CD4-positive, alpha-beta T cell treated with Interferon gamma for 1 hour (primary cell): ENCODE measurements at places on chromosomes 13 and 19.

DNA sequence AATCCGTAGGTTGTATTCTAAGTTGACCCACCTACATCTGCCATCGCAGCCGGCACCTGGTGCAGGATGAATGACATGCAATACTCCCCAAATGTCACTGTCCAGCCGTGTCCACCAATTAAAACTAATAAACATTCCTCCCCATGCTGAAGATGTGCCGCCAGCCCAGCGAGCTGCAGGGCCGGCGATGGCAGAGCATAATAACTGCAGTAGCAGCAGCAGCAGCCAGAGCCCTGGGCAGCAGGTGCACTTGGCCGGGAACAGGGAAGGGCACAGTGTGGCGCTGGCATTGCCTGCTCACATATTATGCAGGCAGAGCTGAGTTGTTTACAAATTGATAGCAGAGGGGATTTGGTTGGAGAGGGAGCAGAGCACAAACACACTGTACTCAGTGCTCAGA lies 754.9 kb downstream of the OLFM4 start:
- DNase-seq: no peak

GRCh38 chr19:17602872-17603510 lies 47.5 kb downstream of the COLGALT1 start:
- DNase-seq: no peak

DNA sequence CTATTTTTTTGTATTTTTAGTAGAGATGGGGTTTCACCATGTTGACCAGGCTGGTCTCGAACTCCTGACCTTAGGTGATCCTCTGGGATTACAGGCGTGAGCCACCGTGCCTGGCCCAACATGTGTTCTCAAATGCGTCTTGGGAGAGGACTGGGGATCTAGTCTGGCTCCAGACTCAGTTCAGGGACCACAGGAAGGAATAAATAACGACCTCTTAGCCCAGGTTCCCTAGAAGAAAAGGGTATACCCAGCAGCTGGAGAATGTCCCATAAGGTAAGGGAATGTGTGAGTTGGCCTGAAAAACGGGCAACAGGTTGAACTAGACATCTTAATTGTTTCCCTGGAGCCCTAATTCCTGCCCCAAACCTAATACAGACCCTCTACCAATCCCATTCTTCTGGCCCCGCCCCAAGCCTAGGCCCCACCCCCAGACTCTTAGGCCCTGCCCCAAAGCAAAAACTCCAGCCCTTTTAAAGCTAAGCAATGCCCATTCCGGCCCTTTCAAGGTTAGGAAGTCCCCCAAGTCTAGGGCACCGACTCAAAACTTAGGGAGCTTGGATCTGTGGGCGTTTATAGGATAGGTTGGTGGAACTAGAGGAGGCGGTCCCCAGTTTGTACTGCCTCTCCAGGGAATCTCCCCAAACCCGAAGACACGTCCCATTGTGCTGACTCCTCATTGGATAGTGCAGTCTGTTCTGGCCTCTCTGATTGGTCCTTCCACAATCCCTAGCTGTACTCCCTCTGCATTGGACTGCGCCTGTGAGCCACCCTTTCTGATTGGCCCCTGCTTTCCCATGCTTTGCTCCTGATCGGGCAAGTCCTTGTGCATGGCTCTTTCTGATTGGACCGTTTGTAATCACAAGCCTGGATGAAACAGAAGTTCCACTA lies 5.4 kb upstream of the LRFN1 start:
- no peak for DNase-seq

DNA sequence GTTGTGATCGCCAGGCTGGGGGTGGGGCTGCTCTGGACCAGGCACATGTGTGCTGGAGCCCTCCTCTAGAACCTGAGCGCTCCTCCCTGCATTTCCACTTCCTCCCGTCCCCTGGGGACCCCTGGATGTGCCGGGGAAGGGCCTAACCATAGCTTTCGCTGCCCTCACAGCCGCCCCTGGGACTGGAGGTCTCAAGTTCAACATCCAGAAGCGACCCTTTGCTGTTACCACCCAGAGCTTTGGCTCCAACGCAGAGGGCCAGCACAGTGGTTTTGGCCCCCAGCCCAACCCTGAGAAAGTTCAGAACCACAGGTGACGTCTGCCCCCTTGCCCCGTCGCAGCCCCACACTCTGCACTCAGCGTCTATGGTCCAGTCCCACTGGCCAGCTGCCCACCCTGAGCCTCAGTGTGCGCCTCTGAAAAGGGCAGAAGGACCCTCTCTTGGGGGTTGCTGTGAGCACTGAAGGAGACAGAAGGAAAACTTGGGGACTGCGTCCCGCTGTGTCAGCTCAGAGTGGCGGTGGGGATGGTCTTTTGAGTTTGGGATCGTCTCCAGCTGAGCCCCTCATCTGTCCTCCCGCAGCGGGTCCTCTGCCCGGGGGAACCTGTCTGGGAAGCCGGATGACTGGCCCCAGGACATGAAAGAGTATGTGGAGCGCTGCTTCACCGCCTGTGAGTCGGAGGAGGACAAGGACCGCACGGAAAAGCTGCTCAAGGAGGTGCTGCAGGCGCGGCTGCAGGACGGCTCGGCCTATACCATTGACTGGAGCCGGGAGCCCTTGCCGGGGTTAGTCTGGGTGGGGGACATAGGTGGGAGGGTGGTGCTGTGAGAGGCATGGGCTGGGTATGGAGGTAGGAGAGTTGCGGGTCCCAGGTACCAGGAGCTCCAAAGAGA lies 6.0 kb downstream of the LENG8 start:
- DNase-seq: no peak

- DNase-seq: no peak
Observed at GRCh38 chr13:108070925-108071324, 144.4 kb downstream of the LIG4 start.

DNA sequence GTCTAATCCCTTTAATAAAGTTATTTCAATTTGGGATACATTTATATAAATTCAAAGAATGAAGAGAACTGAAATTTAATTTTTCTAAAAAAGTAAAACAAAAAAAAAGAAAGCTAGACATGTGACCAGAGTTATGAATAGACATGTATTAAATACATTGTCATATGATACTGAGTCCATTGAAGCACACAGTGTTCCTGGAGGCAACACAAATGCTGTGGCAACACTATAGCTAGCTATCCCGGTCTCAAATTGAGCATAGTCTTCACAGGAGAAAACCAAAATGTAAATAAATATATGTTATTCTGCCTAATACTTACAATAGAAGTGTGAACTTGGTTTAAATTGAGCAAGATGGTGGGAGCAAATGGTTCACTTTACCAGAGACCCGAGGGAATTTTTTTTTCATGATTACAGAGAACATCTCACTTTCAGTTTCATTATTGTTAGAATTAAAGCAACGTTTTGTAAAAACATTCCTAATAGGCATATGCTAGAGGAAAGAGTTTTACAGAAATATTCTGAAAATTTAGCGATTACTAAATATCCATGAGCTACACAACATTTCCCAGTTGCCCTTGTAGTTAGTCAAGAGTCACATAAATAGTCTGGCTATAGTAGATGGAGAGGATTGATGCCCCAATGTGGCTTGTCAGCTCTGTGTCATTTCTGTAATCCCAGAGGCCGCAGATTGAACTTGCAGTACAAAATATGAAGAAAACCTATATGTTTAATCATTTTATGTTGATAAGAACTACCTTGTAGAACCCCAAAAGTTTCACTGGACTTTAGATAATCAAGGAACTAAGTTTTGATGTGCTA lies 775.7 kb upstream of the SPRY2 start:
- no peak for DNase-seq

GRCh38 chr19:57819475-57820148 lies 4.9 kb upstream of the ZNF552 start:
- peak; percentile 84 for DNase-seq

DNA sequence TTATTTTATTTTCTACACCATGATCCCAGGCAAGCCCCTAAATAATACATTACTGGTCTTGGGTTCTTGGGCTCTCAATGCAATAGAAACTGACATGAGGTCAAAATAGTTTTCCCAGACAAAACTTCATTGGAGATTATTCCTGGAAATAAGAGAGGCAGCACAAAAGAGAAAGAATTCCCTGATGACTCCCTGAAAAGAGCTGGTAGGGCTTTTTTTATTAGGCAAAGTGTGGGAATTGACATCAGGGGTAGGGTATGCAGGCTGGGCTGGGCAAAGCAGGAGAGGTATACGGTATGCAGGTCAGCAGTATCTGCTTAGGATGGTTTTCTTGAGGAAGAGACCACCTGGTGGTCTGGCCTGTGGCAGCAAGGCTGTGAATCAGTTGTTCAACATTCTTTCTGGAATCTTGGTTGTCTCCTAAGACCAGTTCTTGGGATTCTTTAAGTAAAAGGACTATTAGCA lies 9.3 kb upstream of the IGFL3 start:
- DNase-seq: no peak
